CD4-positive, alpha-beta T cell (primary cell): ENCODE measurements at places on chromosomes 3 and 15.

- no peak for DNase-seq
Measured at GRCh38 chr15:100703032-100703578, 100.7 kb downstream of the ASB7 start.

- DNase-seq = no peak
Measured at GRCh38 chr15:88255087-88255483, 1.5 kb downstream of the NTRK3 start.

GRCh38 chr3:105752791-105753415, 115.9 kb downstream of the CBLB start:
- peak; percentile 31 for DNase-seq

GRCh38 chr3:180189310-180189648, 152.5 kb upstream of the PEX5L start:
- no peak for DNase-seq

- DNase-seq = no peak
Measured at GRCh38 chr15:100863796-100864267, 15.8 kb upstream of the ALDH1A3 start.

DNA sequence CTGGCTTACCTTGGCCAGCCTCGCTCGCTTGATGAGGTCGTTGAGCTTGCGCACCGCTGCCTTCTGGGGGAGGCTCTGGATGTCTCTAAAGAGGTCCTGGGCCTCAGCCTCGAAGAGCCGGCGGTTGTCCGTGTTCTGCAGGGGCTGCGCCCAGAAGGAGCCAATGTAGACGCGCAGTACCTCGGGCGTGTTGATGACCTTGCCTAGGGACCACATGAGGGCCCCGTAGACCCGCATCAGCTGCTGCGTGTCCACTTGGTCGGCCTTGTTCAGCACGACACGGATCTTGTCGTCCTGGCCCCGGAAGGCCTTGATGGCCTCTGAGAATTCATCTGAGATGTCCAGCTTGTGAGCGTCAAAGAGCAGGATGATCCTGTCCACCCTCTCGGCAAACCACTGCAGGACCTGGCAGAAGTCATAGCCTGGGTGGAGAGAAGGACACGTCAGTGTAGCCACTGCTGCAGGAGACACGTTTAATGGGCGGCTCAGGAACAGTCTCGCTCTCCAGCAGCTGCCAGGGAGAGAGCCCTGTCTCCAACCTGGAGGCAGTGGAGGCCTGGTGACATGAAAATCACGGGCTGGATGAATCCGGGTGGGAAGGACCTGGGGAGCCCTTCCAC, 25.5 kb upstream of the SPTBN5 start:
- DNase-seq = no peak

DNA sequence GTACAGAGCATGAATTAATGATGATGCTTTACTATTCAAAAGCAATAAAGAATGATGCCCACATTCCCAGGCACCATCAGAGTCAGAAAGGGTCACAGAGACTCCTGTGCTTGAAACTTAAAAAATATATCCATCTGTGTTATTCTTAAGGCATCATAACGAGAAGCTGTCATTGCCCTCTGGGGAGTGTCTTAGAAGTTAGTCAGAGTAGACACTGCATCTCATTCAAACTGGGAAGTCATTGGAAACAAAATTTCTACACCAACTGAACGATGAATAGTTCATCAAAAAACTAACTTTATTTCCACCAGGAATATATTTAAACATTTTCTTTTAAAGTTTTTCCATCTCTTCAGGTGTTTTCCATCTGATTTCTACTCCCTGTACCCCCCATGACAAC, 122.9 kb downstream of the RFTN1 start:
- DNase-seq = no peak

DNA sequence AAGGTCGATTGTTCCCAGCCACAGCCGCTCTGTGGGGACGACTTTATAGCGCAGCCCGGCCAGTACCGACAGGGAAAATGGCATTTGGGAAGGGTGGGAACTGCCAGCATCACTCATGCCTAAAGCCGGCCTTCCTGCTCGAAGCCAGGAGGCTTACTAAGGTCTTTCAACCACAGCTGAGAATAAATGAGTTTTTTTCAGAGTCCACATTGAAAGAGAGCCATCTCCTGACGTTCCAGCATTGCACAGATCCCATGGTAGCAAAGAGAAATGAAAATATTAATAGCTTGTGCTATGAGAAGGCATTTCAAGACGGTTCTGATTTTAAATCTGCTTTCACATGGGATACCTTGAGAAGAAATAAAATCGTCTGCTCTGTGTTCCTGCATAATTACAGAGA, 230.2 kb upstream of the IGF1R start:
- DNase-seq = no peak

DNA sequence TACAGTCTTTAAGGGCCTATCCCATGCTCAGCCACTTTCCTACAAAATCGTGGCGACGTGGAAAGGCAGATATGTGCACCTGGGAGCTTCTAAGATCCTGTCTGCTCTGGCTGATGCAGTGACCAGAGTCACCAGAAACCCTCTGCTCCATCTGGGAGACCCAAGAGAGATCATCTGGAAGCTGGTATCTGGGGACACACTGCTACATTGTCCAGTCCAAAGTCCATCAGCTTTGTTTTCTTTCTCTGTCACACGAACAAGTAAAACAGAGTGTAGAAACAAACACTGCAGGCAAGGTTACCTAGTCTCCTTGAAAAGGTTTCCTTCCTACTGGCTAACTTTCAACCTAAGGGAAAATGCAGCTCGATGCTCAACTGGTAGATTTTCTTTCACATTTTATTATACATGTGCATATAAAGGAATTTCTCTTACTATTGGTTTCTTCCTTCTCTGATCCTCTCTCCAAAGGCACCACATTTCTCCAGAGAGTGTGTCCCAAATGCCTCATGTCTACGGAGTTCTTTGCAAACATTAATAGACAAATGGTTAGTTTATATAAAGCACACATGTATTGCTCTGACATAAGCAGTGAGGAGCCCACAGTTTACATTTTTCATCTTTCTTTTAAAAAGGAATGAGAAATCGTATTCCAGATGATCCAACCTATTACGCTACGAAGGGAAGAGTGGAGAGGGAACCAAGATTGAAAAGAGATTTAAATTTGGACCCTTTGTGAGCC, 8.3 kb upstream of the GREM1 start:
- no peak for DNase-seq

GRCh38 chr15:91308199-91308598, 208.1 kb downstream of the SV2B start:
- DNase-seq = no peak

DNA sequence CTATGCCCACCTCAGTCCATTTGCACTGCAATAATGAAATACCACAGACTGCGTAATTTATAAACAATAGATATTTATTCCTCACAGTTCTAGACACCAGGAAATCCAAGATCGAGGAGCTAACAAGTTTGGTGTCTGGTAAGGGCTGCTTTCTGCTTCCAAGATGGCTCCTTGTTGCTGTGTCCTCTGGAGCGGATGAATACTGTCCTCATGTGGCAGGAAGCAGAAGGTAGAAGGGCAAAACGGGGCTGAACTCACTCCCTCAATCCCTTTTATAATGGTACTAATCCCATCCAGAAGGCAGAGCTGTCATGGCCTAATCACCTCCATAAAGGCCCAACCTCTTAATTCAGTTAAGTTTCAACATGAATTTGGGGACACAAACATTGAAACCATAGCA, 75.3 kb downstream of the P2RY1 start:
- DNase-seq = no peak

DNA sequence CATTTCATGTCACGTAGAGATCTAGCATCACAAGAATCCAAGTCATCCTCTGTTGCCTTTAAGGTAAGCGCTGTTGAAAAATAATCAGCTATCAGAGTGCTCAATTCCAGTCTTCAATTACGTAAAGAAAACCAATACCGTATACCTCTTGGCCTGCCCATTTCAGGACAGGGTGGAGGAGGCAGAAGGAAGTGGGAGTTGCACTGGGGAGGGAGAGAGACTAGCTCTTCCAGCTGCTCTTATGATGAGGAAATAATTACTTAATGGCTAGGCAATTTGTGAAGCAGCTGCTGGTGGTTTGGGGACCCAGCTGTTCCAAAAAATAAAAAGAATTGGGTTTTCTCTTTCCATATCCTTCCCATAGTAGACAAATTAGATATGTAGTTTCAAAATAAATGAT, 365.8 kb upstream of the MCTP2 start:
- no peak for DNase-seq

DNA sequence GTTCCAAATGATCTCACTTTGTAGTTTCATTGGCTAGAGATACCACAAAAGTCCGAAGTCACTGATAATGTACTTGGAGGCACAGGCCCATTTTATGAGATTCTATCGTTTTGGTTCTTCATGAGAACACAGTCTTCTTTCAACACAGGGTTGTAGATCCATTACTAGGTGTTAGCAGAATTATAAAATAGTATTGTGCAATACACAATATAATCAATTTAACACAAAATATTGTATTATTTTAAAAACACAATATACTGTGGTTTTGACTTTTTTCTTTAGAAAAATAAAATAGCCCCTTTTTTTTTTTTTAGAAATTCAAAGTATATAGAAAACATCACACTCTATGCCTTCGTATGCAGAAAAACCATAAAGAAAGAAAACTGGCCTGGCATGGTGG, 138.6 kb upstream of the TSC22D2 start:
- DNase-seq = no peak

- DNase-seq = no peak
Measured at GRCh38 chr15:63608989-63609388, 11.8 kb downstream of the FBXL22 start.

DNA sequence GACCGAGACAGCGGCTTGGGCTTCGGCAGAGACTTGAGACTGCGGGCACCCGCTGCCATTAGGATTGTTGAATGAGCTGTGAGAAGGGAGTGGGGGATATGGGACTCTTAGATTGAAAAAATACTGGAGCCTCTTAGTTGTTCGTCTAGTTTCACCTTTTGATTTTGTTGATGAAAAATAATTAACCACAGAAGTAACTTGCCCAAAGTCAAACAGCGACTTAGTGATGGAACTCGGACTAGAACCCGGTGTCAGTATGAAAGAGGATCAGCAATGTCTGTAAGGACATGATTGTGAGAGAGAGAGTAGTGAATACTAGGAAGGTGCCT, 510 bp upstream of the GOLGB1 start:
- DNase-seq = no peak

- DNase-seq = no peak
Measured at GRCh38 chr3:1072041-1072440, 20.8 kb upstream of the CNTN6 start.

- DNase-seq = no peak
Measured at GRCh38 chr3:157672061-157672460, 168.8 kb upstream of the VEPH1 start.

- no peak for DNase-seq
Measured at GRCh38 chr15:69400850-69401249, 13.3 kb upstream of the KIF23 start.

GRCh38 chr3:97970956-97971620, 1.1 kb downstream of the RIOX2 start:
- no peak for DNase-seq
